NT2/D1 (cell line): ENCODE measurements at places on chromosomes 12 and 14.

- DNase-seq, result no peak
Observed at GRCh38 chr12:91563011-91563765, 380.6 kb upstream of the DCN start.

DNA sequence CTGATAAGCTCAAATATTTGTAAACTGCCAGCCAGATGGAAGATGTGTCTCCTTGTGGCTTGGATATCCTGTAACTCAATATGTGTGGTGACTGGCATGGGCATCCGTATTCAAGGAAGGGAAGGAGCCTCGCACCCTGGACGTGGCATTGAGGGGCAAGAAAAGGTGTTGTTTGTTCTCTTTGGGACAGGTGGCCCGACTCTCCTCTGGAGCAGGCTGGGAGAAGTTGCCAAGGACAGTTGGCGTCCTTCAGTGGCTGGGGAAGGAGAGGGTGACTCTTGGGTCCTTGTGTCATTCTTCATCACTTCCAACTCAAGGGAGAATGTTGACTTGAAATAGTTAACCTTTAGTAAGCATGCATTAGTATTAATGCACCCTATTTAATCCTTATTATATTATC is 39.6 kb downstream of the CACNA1C start:
- no peak for DNase-seq

- DNase-seq, result peak; percentile 57
Observed at GRCh38 chr12:30753751-30754382, 884 bp downstream of the CAPRIN2 start.

DNA sequence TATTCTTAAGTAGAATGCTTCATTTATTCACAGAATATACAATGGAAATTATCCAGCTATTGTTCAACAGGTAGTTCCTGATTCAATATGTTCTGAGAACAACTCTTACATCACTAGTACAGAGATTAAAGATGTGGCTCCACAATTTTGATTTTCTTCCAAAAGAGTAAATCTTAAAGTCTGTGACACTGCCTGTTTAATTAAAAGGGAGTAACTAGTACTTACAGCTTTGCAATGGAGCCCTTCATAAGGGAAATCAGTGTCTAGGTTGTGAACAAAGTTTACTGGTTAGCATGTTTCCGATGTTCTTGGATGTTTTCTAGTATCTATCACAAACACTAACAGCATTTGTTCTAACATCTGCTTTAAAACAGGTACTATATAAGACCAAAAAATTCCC is 30.8 kb downstream of the MIA2 start:
- no peak for DNase-seq

GRCh38 chr12:1544996-1545700 is 49.2 kb downstream of the FBXL14 start:
- DNase-seq, result no peak

- DNase-seq, result no peak
Observed at GRCh38 chr14:77589099-77589498, 27.3 kb downstream of the SPTLC2 start.

- DNase-seq, result no peak
Observed at GRCh38 chr12:90250766-90251165, 542.1 kb upstream of the ATP2B1 start.

- DNase-seq, result no peak
Observed at GRCh38 chr12:7899755-7900154, 27.0 kb upstream of the SLC2A14 start.

GRCh38 chr14:64946310-64947045 is 3.9 kb upstream of the GPX2 start:
- DNase-seq, result no peak

- no peak for DNase-seq
Observed at GRCh38 chr14:96852823-96853422, 55.7 kb downstream of the VRK1 start.

DNA sequence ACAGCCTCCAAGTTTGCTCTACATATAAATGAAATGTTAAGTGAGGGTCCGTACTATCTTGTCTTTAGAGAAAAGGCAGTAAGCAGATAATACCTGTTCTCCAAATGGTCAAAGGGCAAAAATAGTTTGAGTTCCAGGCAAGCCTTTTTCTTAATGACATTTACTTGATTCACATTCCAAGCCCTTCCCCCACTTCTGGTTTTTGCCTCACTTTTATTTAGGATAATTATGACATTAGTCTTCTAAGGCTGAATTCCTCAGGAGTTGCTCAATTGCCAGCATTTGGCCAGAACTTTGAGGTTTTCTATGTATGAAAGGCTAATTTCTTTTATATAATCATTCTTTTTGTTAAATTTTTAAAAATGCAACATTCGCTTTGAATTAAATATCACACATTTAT is 62.5 kb upstream of the DUSP6 start:
- no peak for DNase-seq

- no peak for DNase-seq
Observed at GRCh38 chr14:74638066-74638465, 26.0 kb upstream of the LTBP2 start.

GRCh38 chr12:754473-754820 is 2.1 kb downstream of the WNK1 start:
- no peak for DNase-seq

GRCh38 chr12:117466677-117467362 is 105.4 kb upstream of the NOS1 start:
- DNase-seq, result no peak

DNA sequence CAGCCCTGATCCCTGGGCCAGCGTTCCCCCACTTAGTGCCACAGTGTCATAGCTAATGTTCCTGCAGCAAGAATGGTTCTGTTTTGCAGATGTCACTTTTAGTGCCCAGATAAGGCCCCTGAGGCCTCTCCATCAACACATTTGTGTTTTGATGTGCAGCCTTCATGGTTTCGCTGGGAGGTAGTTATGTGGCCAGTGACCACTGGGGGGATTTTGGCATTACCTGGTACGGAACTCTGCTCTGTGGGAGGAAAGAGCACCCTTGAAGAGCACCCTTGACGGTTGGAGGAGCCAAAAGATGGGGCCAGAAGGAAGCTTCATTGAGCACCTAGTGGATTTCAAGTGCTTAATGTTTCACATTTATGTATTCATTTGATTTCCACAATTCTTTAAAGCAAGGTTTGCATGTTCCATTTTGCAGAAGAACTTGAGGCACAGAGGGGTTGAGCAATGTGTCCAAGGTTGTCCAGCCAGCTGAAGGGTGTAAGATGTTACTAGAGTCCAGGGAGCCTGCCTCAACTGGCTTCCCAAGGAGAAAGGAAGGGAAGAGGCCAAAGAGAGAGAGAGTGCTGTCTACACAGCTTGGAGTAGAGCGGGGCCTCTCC is 13.0 kb downstream of the SERPINA11 start:
- DNase-seq, result no peak

GRCh38 chr12:100503228-100503628 is 29.6 kb downstream of the NR1H4 start:
- DNase-seq, result no peak

- no peak for DNase-seq
Observed at GRCh38 chr12:41474001-41474400, 285.9 kb downstream of the PDZRN4 start.

DNA sequence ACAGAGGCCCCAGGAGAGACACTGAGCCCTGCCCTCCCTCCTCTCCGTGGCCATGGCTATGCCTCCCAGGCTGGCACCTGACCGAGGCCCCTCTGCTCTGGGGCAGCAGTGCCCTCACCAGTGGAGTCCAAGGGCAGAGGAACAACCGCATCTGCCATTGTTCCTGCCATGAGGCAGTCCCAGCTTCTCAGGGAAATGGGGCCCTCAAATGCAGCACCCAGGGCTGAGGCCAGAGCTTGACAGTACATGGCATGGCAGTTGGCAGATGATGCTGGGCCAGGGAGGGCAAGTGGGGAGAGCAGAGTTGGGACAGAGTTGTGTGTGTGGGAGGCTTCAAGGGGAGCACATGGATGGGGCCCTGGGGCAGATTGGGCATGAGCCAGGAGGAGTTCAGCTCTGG is 21.1 kb upstream of the KRT77 start:
- DNase-seq, result no peak

DNA sequence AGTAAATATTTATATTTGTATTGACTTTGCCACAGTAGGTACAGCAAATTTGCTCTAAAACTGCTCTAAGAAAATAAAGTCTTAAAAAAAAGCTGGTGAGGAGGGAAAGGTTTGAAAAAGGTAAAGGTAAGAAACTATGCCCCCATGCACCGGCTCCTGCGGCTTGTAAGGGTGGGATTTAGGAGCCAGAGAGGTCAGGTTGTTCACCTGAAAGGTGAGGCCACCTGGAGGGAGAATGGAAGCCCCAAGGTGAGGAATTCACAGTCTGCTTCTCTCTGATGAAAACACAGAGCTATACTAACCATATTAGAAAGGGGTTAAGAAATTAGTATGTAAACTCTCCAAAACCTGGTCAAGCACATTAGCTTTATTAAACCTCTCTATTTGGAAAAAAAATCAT is 31.8 kb downstream of the CPM start:
- DNase-seq, result no peak

- DNase-seq, result no peak
Observed at GRCh38 chr12:118126119-118126757, 9.7 kb upstream of the PEBP1 start.

DNA sequence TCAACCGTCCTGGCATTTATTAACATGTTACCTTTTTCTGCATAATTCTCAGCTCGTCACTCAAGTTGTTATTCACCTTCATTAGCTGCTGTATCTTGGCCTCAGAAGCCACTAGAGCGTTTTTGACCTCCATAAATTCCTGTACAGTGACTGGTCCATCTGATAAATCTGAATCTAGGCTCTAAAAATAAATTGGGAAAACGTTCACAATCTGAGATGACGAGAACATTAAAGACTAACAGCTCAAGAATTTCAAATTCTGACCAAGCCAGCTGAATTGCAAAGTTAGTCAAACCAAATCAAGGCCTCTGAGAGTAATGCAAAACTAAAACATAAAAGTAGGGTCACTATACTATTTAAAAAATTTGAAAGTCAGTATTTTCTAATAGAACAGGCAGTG is 45.0 kb downstream of the GIT2 start:
- DNase-seq, result no peak

DNA sequence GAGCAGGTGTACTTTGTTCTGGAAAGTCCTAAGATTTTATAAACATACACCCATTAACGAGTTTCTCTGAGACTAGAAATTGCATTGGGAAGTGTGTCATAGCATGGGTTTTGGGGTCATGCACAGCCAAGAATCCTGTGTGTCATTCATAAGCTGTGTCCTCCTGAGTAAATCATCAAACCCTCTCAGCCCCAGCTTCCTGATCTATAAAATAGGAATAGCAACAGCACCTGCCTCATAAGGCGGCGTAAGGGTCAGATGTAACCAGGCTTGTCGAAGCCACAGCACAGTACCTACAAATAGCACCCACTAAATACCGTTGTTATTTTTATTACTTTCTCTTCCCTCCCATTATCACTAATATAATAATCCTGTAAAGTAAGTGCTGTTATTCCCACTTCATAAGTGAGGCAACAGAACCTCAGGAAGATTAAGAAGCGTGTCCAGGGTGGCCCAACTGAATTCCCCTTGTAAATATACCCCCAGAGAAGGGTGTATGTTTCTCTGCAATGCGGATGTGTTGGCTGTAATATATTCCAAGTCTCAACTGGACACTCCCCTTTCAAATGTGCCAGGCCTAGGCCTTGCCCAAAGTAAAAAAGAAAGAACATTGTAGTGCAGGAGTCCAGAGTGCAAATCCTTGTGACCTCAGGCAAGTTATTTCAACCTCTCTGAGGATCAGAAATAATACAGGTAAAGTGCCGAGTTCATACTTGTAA is 188.3 kb upstream of the BCL2L14 start:
- no peak for DNase-seq

- no peak for DNase-seq
Observed at GRCh38 chr12:49767333-49767732, 26.0 kb downstream of the TMBIM6 start.

DNA sequence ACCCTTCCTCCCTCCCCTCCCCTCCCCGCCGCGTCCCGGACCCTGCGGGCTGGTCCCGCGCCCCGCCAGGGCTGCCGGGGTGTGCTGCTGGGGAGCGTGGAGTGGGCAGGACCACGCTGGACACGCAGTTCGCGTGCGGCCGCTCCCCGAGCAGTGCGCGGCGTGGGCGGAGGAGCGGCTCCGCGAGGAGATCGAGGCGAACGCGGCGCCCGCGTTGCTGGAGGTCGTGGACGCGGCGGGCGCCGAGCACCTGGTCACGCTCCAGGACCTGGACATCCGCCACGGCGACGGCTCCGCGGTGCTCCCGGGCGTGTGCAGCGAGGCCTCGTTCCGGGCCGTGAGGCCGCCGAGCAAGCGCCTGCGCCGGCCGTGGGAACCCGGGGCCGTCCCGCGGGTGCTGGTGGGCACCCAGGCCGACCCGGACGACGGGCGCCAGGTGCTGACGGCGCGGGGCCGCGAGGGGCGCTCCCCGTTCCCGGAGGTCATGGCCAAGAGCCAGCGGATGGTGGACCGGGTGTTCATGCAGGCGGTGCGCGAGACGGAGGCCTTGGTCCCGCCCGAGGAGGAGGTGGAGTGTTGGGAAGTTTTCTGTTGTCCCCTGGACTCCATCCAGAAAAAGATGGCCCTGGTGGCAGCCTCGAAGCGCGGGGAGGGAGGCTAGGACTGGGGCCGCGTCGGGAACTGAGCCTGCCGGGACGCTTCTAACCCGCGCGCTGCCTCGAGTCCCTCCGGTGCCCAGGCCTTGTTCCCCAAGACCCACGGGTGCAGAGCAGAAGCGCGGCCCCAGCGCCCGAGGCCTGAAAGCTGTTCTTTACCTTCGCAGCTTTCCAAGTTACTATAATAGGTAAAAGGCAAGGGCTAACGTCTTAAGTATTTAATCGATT is 54.7 kb upstream of the EIF5 start:
- DNase-seq, result no peak

DNA sequence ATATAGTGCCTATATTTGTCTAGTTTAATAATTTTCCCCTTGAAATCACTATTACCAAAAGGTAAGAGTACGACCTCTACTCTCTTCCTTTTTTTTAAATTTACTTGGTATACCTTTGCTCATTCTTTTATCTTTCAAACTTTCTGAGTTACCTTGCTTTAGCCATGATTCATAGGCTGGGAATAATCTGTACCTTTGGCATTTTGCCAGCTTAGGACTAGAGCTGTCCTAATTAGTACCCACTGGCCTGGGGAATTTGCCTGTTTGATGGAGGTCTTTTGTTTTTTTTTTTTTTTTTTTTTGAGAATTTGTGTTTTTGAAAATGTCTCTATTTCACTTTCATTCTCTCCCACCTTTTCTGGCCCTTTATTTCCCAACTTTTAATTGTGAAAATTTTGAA is 8.7 kb upstream of the SLC4A8 start:
- DNase-seq, result no peak
